Hypothalamus (tissue), 51 donors: ENCODE measurements at places on chromosomes 12 and 14.

DNA sequence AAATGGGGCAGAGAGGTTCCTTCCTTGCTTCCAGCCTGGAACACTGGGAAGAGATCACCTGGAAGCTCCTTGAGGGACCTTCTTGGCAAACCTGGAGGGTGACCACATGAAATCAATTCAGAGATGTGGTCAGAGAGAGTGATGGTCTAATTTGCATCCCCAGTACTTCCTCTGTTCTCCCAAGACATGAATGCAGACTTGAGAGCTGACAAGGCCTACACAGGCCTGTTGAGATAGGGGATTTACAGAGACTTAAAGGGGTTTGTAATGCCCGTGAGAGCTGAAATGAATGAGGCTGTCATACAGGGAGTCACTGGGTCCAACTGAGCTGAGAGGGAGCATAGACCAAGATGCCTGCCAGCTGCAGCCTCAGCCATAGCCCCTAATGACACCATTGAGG lies 45.1 kb downstream of the TMX1 start:
- no peak for DNase-seq

- no peak for DNase-seq
Measured at GRCh38 chr12:123723765-123724164, 11.6 kb downstream of the ATP6V0A2 start.

GRCh38 chr12:119864591-119864990 lies 12.5 kb downstream of the CIT start:
- no peak for DNase-seq

- no peak for DNase-seq
Measured at GRCh38 chr12:90959538-90960139, 4.7 kb upstream of the CCER1 start.

GRCh38 chr12:38328306-38328895 lies 11.8 kb downstream of the ALG10B start:
- no peak for DNase-seq
